ENCODE measurements at places on chromosomes 12 and 14.

- DNase-seq = no peak
Observed at GRCh38 chr12:2119266-2119665, 66.5 kb downstream of the CACNA1C start.

- no peak for DNase-seq
Observed at GRCh38 chr12:131642101-131642540, 68.8 kb upstream of the SFSWAP start.

- no peak for DNase-seq
Observed at GRCh38 chr14:92143309-92143708, 21.5 kb downstream of the CPSF2 start.

GRCh38 chr12:115504306-115505290, 772.9 kb downstream of the MED13L start:
- peak; percentile 7 for DNase-seq

DNA sequence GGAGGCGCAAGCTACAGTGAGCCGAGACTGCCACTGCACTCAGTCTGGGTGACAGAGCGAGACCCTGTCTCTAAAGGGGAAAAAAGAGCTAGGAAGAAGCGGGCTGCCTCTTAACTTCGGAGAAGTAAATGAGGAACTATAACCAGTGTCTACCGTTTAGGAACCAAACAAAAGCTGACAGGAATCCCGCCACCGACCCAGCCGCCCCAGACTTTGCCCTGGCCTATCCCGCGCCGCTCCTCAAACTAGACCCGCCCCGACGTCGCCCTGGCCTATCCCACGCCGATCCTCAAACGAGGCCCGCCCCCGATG, 568 bp upstream of the SIVA1 start:
- DNase-seq = no peak

- DNase-seq = no peak
Observed at GRCh38 chr12:88420457-88420856, 159.8 kb downstream of the KITLG start.

DNA sequence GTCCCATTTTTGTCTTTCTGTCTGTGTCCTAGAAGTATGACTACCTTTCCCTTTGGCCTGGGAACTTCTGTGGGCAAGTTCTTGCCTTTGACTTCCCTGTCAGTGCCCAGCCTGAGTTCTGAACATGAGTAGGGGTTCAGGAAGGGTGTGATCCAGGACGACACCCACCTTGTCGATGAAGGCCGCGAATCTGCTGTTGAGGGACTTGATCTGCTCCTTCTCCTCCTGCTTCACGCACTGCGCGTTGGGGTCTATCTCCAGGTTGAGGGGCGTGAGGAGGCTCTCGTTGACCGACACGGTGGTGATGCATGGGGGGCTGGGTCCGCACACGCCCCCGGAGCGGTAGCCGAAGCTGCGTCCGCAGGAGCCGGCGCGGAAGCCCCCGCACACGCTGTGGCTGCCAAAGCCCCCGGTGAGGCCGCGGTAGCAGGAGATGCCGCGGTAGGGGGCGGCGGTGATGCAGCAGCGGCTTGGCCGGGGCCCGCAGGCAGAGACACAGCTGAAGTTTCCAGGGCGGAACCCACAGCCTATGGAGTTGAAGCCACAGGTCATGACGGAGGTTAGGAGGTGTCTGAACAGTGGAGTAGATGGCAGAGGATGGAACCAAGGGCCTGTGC, at the start of gene KRT83:
TSS of gene KRT83 (minus strand) at position 615 of the 617 bp plus-strand sequence. CDS start at position 552, 63 bp downstream.
- DNase-seq = no peak

- DNase-seq = no peak
Observed at GRCh38 chr12:13981296-13981962, at the start of gene GRIN2B. GRIN2B (minus strand) TSS chr12:13981602; CDS start chr12:13866208, 115,394 bp downstream.

GRCh38 chr14:102540315-102541028, 30.9 kb upstream of the ANKRD9 start:
- DNase-seq = no peak

- DNase-seq = no peak
Observed at GRCh38 chr14:81246461-81247270, 25.9 kb upstream of the GTF2A1 start.

DNA sequence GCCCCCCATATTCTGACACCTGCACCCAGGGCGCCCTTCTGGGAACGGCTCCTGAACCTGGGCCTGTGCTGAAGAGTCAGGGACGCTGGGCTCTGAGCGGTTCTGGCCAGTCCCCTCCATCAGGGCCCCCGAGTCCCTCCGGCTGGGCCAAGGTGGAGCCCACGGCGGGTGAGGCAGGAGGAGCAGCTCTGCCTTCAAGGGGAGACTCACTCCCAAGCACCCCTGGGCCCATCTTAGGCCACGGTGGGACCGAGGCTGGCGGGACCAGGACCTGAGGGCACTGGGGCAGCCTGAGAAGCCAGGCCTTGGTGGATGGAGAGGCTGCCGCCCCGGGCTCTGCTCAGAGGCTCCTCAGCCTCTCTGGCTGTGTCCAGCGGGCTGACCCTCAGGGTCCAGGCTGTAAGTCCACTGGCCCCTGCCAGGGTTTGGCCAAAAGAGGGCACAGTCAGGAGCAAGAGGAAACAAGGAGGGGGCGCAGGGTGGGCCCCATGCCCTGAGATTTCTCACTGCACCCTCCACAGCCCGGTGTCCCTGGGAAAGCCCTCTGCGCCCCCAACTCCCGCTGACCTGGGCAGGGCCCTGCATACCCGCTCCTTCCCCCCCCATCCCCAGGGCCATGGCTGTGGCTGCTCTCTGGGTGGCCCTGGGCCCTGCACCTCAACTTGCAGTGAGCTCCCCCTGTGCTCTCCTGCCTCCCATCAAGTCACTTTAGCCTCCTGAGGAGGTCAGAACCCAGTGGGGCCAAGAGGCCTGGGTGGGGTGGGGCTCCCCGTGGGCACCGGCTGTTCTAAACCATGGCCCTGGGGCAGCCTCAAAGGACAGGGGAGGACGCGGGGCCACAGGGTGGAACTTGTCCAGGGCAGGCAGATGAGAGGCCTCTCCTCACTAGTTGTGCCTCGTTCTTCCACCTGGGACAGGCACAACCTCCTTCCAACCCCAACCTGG, 266.4 kb upstream of the SFSWAP start:
- DNase-seq = no peak

- peak; percentile 23 for DNase-seq
Observed at GRCh38 chr14:70780396-70781075, 28.8 kb downstream of the MAP3K9 start.

- no peak for DNase-seq
Observed at GRCh38 chr12:122064780-122065588, 13.6 kb upstream of the MLXIP start.

DNA sequence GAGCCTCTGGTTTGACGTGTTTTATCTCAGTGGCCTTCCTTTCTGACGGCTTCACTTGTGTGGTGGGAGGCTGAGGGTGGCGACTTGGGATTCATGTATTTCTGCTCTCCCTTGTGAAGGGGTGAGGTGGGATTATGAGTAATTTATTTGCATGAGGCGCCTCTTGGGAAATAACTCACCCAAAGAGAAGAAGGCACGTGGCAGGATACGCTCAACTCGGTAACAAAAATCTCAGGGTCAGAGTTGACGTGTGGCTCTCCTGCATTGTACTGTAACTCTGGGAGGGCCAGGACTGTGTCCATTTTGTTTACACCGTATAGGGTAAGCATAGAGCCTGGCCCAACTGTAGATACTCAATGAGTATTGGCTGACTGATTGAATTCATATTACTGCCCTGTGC, 14.6 kb upstream of the C1S start:
- no peak for DNase-seq

DNA sequence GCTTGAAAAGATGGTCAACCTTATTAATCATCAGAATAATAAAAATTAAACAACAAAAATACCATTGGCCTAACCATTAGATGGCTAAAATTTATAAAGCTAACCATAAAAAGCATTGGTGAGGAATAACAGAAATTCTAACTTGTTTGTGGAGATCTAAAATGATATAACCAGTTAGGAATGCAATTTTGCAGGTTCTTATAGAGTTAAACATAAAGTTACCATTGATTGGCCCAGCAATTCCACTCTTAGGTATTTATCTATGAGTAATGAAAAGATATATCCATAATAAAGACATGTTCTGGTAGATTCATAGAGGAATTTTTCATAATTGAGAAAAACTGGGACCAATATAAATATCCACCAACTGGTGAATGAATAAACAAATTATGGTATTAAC, 1098.6 kb downstream of the FSCB start:
- DNase-seq = no peak

DNA sequence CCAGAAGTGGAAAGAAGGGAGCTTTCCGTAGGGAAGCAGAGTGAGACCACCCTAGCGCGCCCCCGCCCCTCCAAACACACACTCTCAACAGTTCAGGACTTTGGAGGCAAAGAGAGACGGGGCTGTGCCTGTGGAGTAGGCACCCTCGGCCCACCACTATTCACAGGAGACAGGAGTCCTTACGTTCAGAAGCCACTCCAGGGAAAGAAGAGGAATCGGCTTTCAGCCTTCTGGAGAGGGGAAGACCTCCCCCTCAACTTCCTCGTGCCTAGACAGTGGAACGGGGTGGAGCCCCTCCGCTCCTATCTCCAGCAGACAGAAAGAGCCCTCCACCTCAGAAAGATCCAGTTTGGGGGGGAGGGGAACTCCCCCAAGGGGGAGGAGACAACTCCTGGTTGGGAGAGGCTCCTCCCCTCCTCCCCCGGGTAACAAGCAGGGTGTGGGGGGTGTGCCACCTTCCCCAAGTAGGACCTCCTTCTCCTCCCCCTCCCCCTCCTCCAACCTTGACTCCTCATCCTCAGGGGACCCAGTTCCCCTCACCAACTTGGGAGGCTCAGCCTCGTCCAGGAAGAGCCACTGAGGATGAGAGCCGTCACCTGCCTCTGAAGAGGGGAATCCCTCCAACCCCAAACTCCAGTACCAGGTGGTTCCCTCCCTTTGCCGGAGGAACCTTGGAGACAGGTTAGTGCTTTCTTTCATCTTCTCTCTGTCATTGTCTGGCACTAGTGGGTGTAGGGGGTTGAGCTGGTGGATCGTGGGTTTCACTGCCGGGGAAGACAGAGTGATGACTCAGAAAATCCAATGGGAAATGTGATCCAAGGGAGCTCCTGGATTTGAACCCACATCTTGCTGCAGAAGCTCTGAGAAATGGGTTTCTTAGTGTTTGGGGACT, 883 bp downstream of the FOXJ2 start:
- DNase-seq = no peak

GRCh38 chr12:87953256-87953860, 75.8 kb downstream of the C12orf50 start:
- no peak for DNase-seq

- DNase-seq = peak; percentile 2
Observed at GRCh38 chr14:67285876-67286452, 44.7 kb downstream of the PALS1 start.

DNA sequence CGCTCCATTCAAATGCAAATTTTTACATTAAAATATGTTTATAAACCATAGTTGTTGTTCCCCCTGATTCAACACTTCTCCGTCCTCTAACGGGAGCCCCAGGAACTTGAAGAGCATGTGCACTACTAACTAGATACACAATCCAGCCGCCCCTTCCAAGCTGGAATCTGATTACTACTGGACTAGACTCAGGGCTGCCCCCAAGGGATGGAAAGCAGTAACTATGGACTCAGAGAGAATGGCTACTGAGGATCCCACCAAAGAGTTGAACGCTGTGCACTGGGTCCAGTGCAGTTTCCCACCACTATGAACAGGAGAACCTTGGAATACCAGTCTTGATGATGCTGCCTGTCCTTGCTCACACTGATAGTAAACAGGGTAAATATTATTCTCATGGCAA, 48.6 kb upstream of the PCNX1 start:
- no peak for DNase-seq

DNA sequence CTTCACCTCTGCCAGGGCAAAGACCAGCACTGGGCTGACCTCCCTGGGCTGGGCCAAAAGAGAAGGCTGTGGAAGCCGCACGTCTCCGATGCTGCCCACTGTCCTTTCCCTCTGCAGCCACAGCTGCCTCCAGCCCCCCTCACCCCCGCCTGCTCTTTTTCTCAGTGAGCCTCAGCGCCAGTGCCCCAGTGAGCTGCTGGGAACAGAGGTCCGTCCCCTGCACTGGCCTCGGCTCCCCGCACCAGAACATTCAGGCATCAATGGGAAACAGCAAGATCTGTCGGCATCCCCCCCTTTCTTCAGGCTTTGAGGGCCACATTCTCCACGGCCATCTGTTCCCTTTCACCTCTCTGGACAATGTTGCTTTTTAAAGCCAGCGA, 398.1 kb downstream of the ZFP36L1 start:
- no peak for DNase-seq

GRCh38 chr14:93112891-93113677, 2.6 kb downstream of the ITPK1 start:
- no peak for DNase-seq

- DNase-seq = no peak
Observed at GRCh38 chr14:83164591-83164990, 1630.9 kb upstream of the SEL1L start.

DNA sequence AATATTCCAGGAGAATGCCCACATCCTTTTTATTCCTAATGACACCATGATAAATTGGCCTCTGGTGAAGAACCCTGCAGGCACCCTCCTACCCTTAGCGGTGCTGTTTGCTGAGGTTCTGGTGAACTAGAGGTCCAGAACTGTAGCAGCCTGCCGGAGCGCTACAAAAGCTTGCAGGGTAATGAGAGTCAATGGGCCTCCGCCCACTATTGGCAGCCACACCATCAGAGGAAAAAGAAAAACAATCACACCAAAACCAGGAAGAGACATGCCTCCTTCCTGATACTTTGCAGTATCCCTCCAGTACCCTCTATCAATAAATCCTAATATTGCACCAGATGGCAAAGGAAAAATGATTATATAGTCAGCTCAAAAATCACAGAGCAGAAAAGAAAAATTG, 142.9 kb downstream of the SPTSSA start:
- no peak for DNase-seq

DNA sequence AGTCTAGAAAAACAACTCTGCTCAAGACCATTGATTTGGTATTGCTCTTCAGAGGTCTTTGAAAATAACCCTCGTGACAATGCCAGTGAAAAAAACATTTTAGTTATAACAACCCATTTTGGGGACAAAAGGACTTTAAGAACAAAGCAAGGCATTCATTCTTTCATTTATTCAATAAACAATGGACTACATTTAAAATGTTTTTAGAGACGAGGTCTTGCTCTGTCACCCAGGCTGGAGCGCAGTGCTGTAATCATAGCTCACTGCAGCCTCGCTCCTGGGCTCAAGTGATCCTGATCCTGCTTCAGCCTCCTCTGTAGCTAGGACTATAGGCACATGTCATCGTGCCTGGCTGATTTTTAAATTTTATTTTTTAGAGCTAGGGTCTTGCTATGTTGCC, 7.7 kb upstream of the KICS2 start:
- DNase-seq = no peak

Data from GM18507 (cell line).